ENCODE measurements at places on chromosomes 1 and 21. TPM values are rescaled to one million over a fixed set of nuclear protein-coding genes. Genes with fewer than 3 reads are reported as not detected.

- peak; percentile 61 for DNase-seq
- H3K27ac ChIP-seq = no peak overlapping the region
- 0 out of 2 replicates have a peak, but pooled peaks cover 6% of the 10 kb centered on the region for H3K27me3 ChIP-seq
- peaks cover 13% of the 10 kb centered on the region for H3K4me1 ChIP-seq
These were observed 37.7 kb downstream of the KIAA0040 start for GRCh38 chr1:175154629-175155472.

DNA sequence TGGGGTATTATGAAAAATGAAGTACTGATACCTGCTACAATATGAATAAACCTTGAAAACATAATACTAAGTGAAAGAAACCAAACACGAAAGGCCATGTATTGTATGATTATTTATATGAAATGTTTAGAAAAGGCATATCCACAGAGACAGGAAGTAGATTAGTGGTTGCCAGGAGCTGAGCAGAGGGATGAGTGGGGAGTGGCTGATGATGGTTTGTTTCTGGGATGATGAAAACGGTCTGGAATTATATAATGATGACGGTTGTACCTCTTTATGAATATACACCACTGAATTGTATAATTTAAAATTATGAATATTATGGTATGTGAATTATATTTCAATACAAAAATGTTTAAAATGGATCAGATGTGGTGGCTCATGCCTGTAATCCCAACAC is 63.8 kb upstream of the MPC2 start:
- H3K4me3 ChIP-seq = no peak overlapping the region
- no peaks in the 10 kb centered on the region for H3K4me1 ChIP-seq
- no peaks in the 10 kb centered on the region for H3K27me3 ChIP-seq
- no peak overlapping the region for H3K27ac ChIP-seq
- peaks cover 23% of the 10 kb centered on the region for H3K36me3 ChIP-seq

The GPR25 gene
- total RNA-seq = not detected

GRCh38 chr1:169853341-169853740 is 40.4 kb downstream of the SCYL3 start:
- 0 out of 2 replicates have a peak, but pooled peaks cover 5% of the 10 kb centered on the region for H3K4me1 ChIP-seq
- no peak for DNase-seq
- no peak overlapping the region for H3K4me3 ChIP-seq
- H3K27me3 ChIP-seq = no peaks in the 10 kb centered on the region
- H3K36me3 ChIP-seq = peaks cover 47% of the 10 kb centered on the region

DNA sequence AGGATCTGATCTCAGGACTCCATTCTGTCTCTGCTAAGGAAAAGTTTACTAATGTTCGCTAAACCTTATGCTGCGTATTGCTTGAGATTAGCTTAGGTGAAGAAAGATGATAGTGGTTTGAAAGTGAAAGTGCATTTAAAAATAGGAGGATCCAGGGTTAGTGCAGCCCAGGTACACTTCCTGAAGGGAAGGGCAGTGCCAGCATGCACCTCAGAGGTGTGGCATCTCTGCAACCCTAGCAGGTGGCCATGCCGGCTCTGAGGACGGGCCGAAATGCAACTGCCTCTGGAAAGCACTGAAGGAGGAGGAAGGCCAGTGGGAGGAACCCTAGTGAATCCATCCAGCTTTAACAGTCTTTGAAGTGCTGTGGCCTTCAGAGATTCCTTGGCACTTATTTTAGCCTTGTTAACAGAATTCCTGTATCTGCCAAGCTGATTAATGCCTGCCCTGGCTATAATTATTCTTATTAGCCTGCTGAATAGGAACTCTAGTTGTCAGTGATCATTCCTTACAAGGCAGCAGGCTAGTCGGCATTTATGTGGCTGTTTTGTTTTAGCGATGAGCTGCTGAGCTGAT is 5.5 kb downstream of the PTGFRN start:
- no peak overlapping the region for H3K4me3 ChIP-seq
- H3K27me3 ChIP-seq = no peaks in the 10 kb centered on the region
- peaks cover 76% of the 10 kb centered on the region for H3K4me1 ChIP-seq
- peak; percentile 74 for DNase-seq
- H3K27ac ChIP-seq = 0 out of 2 replicates have a peak overlapping the region, but pooled peaks have one; percentile 5

GRCh38 chr1:207049974-207050391 is 1.0 kb downstream of the YOD1 start:
- DNase-seq = no peak
- H3K36me3 ChIP-seq = peaks cover 45% of the 10 kb centered on the region
- peak overlapping the region; percentile 93 for H3K4me3 ChIP-seq
- no peaks in the 10 kb centered on the region for H3K27me3 ChIP-seq
- peak overlapping the region; percentile 92 for H3K27ac ChIP-seq
